ENCODE measurements at places on chromosomes 2 and 18. TPM values are rescaled to one million over a fixed set of nuclear protein-coding genes. Genes with fewer than 3 reads are reported as not detected.

Gene TMEM247
- total RNA-seq, result not detected

DNA sequence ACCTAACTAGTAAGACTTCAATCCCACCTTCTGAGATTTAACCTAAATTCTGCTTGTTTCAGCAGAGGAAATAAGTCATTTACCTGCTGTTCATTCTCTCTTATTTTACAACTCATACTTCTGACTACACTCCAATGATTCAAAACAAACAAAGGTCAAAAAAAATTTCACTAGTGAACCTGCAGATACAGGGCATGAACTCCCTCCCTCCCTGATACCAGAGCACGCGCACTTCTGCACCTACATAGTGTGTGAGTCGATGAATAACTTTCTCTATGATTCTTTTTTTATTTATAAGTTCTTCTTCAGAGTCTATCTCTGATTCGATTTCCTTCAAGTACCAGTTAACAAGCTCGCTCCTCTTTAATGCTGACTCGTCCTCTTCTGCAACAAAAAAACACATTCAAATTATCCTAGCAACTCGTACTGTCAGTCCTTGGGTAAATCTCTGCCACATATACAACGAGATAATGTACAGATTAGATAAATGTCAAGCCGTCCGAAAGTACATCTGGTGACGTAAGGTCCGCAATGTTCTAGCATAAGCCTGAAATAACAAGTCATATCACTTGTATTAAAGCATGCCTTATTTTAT lies 7.4 kb upstream of the LCT start:
- DNase-seq, result no peak

GRCh38 chr2:180015951-180016709 lies 9.0 kb upstream of the CWC22 start:
- no peak for DNase-seq

DNA sequence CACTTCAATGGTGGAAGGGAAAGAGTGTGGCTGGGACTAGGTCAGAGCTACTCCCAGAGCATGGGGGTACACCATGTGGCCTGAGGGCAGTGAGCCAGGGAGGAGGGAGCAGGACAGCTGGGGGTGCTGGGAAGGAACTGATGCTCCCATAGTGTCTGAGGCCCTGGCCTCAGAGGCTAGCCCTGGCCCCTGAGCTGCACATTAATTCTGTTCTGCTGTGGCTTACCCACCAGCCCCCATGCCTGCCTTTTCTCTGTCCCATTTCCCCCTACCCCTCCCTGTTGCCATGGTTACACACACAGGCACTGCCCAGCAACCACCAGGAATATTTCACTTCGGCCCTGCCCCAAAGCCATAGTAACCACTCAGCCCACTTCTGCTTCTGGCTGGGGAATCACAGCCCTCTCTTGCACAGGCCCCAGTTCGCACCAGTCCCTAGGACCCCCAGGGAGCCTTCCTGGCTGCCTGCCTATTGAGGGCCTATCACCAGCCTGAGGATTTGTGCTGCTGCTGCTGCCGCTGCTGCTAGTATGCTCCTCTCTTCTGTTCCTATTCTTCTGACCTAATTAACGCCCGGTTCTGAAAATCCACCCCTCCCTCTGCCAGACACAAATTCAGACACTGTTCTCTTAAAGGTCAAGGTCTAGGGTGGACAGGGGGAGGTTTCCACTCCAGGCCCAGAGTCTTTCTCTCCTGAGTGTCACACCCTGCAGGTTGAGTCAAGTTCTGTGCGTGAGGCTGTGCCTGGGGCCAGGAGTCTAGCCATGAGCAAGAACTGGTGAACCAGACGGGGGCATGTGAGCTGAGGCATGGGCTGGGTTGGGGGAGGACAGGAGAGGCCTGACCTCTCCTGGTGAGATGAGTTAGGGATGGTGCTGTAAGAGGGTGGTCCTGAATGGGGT lies 87.1 kb upstream of the MCFD2 start:
- peak; percentile 68 for DNase-seq
